ENCODE measurements at places on chromosomes 5 and 9.
A peak's percentile ranks its signal among the peaks of the same experiment; 100 is the strongest.

DNA sequence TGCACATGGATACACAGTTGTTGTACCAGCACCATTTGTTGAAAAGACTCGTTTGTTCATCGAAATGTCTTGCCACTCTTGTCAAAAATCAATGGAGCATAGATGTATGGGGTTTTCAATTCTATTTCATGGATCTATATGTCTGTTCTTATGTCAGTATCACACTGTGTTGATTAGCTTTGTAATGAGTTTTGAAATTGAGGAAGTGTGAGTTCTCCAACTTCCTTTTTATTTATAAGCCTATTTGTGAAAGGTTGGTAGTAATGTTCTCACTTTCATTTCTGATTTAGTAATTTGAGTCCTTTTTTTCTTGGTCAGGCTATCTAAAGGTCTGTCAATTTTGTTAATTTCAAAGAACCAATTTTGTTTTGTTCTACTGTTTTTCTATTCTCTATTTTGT lies 26.1 kb downstream of the ZNF510 start:
- DNase-seq = no peak

DNA sequence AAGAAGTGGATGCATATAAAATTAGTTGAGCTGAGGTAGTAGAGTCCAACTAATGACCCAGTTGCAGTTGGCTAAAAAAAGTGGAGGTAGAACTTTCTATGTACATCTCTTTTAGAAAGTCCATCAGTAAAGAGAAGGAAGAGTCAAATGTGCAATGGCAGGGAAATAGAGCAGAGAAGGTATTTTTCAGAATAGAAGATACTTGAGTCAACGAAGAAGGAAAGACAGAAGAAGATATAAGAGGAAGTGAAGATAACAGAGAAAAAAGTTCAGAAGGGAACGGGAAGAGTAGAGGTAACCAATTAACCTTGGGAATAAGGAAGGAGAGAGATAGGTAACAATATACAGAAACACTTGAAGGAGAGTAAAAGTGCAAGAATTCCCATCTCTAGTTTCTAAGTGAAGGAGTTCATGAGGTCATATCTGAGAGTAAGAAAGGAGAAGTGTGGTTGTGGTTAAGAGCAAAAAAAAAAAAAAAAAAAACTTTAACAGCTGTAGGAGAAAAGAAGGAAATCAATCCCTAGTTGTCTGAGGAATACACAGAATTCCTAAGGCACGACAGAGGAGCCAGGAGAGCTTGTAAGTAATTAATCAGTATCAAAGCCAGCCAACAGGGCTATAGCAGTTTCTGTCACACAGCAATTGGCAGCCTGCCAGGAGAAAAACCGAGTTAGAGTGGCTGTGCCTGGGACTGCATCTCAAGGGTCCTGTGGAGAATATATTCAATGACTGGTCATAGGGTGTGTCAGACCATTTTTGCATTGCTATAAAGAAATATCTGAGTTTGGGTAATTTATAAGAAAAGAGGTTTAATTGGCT lies 61.0 kb downstream of the ARL15 start:
- peak; percentile 53 for DNase-seq

DNA sequence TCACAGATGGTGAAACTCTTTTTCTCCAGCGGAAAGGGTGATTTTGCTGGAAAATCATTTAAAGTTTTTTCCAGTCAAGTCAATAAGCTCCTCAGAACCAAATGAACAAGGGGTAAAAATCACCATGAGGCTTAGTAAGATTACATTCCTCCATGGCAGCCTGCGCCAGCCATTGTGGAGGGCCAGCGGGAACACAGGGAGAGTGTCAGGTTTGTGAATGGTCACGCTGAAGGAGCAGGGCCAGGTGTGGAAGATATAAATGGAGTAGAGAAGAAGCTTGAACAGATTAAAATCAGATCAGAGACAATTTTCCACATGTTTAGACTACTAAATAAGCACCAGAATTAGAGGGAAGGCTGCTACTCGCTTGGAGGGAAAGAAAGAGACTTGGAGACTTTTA lies 208.8 kb downstream of the NR3C1 start:
- DNase-seq = no peak

- DNase-seq = no peak
These were observed 30.9 kb downstream of the NTNG2 start for GRCh38 chr9:132192728-132193127.

DNA sequence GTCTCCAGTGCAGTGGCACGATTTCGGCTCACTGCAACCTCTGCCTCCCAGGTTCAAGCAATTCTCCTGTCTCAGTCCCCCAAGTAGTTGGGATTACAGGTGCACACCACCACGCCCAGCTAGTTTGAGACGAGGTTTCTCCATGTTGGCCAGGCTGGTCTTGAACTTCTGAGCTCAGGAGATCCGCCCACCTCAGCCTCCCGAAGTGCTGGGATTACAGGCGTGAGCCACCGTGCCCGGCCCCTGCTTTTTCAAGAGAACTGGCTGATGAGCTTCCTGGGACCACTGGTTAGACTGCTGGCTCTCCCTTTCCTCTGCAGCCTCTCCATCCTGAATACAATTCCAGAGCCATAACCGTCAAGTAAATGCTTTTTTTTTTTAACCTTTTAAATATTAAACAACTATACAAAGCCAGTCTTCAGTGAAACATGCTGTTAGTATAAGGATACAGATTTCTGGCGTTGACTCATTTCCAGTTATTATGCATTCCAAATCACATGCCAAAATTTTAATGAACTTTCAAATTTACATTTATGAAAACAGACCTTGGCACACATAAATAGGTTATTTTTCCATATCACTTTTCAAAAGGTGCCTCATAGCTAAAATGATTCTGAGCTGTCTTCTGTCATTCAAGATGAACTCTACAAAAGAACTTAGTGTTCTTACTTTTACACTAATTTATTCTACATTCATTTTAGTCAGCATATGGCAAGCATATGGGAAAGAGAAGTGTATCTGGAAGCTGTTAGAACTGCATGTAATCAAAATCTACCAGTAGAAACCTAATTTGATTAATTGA lies 116.0 kb downstream of the MLLT3 start:
- DNase-seq = no peak
